C1 segment of cervical spinal cord (tissue), 14 donors: ENCODE measurements at places on chromosomes 12 and 14.

DNA sequence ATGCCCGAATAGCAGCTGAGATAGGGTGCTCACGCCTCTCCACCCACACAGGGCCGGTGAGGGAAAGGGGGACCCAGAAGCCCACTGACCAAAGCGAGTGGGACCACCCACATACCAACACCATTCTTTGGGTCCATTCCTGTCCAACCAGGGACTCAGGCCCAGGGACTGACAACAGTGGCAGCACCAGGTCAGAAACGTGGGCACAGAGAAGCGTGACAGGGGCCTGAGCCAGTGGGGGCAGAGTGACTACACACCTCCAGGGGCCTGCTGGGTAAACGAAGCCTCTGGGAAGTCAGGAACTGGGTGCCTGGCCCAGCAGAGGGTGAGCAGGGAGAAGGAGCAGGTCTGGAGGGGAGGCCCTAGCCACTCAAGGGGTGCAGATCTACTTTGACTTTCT lies 13.7 kb downstream of the SPRYD3 start:
- no peak for DNase-seq

- DNase-seq, result no peak
Observed at GRCh38 chr12:132389526-132390286, 60.3 kb upstream of the GALNT9 start.

DNA sequence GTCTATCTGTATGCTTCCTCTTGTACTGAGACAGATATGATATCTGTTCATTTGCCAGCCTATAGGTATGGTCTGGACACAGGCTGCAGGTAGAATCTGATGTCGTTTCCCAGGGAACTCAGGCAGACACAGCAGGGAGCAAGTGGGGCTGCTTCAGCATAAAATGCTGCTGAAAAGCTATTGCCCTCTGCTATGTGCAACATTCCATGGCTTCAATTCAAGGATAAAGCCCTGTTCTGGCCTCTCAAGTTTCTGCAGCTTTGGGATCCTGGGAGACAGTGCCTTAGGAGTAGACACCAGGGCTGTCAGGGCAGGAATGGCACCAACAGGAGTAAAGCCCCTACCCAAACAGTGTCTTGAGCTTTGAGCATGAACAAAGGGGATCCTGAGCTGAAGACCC lies 173.5 kb downstream of the SLC41A2 start:
- DNase-seq, result no peak

GRCh38 chr12:59459966-59460660 lies 135.7 kb upstream of the SLC16A7 start:
- no peak for DNase-seq

DNA sequence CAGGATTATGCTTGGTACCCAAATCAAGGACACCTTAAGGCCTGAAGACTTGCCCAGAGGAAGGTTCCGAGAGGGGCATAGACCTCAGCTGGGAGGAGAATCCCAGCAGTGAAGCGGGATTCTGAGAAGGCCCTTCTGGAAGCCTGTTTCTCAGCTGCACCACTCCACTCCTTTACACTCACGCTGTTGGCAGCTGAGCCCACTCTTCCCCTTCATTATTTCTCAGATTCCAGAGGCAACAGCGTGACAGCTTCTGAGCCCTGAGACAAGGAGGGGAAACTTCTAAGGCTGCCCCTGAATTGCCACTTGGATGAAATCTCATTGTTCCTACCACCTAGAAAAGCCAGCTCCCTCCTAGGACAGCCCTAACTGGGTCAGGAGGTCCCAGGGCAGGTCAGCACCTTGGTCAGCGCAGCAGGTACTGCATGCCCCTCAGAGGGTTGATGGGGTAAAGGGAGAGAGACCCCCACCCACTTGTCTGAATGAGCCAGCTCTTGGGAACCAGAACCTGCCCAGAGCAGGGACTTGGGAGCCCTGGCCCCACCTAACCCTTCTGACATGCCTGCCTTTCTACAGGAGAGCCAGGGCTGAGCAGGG lies 53.9 kb downstream of the ISCA2 start:
- no peak for DNase-seq

GRCh38 chr14:72948481-72949138 lies 22.3 kb downstream of the DCAF4 start:
- DNase-seq, result peak; percentile 4

- no peak for DNase-seq
Observed at GRCh38 chr12:84272324-84272723, 640.3 kb downstream of the SLC6A15 start.

GRCh38 chr12:51814311-51815088 lies 34.0 kb downstream of the FIGNL2 start:
- DNase-seq, result peak; percentile 45

DNA sequence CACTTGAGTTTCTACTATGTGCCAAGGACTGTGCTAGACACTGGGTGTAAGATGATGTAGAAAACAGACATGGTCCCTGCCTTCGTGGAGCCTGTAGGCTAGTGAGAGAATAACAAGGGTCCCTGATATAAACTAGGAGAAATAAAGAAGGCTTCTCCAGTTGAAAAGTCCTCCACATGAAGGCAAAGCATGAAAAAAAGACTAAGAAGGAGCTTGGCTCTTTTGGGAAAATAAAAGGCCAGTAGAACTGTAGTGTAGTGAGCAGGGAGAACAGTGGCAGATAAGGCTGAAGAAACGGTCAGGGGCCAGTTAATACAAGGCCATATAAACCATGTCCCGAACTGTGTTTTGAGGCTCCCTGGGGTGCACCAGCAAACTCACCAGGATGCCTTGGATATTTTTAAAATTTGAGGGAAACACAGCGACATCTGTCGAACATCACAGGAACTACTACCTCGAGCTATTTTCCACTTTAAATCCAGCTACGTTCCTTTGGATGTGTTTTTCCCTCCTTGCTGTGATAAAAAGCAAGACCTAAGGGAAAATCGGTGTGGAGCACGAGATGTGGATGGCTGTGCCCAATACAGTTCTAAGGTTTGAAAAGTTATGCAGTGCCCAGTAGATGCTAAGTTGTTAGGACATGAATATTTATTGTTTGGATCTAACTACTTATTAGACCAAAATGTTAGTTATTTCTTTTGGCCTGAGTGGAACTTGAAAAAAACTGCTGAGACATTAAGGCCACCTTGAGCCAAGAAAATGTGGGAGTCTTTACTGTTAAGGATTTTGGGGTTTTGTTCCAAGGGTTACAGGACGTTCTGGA lies 8.5 kb upstream of the CFL2 start:
- DNase-seq, result no peak

- peak; percentile 36 for DNase-seq
Observed at GRCh38 chr12:40693207-40693821, 1.1 kb downstream of the CNTN1 start.

DNA sequence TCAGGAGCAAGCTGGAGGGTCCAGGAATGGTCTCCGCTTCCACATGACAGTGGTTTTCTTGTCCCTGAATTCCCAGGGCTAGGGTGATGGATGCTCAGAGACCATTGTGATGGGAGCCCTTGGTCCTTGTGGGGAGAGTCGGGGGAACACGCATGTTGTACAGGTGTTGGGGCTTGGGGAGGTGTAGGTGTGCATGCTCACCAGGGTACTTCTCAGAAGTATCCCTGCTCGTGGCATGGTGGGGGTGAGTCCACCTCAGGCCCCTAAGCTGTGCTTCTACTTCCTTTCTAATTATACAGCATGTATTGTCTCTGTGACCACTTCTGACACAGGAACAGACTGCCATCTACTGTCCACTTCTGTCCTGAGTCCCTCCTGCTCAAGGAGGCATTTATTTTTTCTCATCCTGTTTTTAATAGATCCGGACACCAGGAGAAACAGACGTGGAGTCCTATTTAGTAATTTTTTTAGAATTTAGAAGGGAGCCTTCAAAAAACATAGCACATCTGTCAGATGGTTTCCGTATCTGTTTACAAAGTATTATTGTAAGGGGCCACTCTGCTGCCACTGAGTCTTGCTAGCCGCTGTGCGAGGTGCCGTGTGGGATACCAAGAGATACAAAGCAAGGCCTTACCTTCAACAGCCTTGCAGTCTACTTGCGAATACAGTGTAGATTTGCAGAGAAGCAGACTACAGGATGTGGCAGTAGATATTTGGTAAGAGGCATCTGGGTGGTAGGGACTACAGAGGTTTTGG lies 10.5 kb downstream of the NTF3 start:
- DNase-seq, result no peak

- no peak for DNase-seq
Observed at GRCh38 chr12:97681612-97682504, 219.3 kb downstream of the RMST start.

DNA sequence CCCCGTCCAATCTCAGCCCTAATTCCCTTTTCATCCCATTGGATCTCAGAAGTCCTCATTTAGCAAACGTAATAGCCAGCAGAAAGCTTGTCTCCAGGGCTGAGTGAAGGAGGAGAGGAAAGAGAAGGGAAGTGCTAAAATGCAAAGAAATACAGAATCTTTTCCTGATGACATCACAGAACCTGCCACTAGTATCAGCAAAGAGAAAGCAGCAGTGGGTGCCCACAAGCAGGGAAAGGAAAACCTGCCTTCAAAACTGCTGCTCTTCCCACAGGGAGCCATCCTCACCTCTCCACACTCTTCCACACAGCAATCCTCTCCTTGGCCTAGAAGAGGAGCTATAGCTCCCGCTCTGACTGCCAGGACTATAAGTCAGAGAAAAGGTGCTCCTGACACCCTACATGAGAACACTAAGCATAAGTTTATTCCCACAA lies 11.3 kb downstream of the MED13L start:
- no peak for DNase-seq

GRCh38 chr14:54922598-54922997 lies 20.0 kb upstream of the GCH1 start:
- DNase-seq, result no peak

- no peak for DNase-seq
Observed at GRCh38 chr14:68654471-68654941, 138.4 kb downstream of the ZFP36L1 start.

DNA sequence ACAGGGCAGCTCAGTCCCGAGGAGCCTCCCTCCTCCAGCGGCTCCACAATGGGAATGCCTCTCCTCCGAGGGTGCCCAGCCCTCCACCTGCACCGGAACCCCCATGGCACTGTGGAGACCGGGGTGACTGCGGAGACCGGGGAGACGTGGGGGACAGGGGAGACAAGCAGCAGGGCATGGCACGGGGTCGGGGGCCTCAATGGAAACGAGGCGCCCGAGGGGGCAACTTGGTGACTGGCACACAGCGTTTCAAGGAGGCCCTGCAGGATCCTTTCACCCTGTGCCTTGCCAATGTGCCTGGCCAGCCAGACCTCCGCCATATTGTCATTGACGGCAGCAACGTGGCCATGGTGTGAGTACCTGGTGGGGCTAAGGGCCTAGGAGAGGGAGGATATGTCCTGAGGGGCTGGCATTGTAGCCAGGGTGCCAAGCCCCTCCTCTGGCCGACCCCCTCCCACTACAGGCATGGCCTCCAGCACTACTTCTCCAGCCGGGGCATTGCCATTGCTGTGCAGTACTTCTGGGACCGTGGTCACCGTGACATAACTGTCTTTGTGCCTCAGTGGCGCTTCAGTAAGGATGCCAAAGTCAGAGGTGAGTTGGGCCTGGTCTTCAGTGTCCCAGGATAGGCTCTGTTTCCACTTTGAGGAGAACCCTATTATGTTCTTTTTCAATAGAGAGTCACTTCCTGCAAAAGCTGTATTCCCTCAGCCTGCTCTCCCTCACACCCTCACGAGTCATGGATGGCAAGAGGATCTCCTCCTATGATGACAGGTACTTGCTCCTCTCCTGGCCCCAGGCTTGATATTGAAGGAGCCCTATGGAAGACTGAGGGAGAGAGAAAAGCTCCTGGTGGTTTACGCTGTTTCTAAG lies 2.7 kb downstream of the KHNYN start:
- DNase-seq, result no peak

DNA sequence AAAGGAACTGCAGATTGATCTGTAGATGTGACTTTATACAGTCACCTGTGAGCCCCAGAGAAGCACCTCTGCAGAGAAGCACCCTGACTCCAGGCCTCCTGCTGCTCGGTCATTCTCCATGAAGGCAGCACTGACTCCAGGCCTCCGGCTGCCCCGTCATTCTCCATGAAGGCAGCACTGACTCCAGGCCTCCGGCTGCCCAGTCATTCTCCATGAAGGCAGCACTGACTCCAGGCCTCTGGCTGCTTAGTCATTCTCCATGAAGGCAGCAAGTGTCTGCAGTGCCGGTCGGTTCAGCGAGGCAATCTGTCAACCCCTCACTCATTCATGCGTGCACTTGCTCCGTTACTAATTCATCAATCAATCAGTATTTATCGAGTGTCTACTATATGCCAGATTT lies 160.3 kb downstream of the PIWIL1 start:
- DNase-seq, result no peak

DNA sequence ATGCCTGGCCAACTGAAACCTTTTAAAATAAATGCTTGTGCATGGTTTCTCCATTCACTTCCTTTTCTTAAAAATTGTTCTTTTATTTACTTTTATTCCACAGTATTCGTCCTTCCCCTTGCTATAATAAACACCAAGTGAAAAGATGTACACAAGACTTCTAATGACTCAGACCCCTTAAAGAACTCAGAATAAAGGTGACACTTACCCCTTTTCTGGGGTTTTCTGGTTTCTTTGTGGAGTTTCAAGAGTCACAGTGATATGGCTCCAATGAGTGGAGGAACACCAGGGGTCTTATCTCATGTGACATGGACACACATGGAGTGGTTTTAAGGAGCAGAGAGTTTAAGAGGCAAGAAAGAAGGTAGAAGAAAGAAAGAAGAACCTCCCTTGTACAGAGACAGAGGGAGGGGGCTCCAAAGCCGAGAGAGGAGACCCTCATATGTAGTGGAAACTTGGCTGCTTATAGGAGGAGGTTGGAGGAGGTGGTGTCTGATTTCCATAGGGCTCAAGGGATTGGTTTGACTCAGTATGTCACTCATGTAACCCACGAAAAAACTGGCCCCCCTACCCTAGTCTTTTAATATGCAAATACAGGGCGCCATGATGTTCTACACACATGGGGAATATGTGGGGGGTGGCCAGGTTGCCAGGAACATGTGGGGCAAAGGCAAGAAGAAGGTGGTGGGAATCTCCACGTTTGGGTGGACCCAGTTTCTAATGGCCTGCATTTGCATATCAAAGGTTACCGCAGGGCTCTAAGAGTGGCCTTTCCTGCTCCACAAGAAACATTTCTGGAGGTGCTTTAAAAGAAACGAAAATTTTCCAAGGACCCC lies 22.1 kb upstream of the CD69 start:
- no peak for DNase-seq

DNA sequence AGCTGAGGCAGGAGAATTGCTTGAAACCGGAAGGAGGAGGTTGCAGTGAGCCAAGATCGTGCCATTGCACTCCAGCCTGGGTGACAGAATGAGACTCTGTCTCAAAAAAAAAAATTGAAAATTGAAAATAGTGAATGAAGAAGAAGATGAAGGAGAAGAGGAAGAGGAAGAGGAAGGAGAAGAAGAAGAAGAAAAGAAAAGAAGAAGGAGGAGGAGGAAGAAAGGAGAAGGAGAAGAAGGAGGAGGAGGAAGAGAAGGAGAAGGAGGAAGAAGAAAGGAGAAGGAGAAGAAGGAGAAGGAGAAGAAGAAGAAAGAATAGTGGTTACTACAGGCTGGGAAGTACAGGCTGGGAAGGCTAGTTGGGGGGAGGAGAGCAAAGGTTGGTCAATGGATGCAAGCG lies 124.3 kb upstream of the CPSF6 start:
- no peak for DNase-seq
